ENCODE measurements at places on chromosomes 1 and 21.
A peak's percentile ranks its signal among the peaks of the same experiment; 100 is the strongest.

GRCh38 chr1:220339581-220339980 lies 67.3 kb upstream of the RAB3GAP2 start:
- DNase-seq: no peak

- no peak for DNase-seq
These were observed 68.1 kb downstream of the RHOU start for GRCh38 chr1:228803421-228803820.

DNA sequence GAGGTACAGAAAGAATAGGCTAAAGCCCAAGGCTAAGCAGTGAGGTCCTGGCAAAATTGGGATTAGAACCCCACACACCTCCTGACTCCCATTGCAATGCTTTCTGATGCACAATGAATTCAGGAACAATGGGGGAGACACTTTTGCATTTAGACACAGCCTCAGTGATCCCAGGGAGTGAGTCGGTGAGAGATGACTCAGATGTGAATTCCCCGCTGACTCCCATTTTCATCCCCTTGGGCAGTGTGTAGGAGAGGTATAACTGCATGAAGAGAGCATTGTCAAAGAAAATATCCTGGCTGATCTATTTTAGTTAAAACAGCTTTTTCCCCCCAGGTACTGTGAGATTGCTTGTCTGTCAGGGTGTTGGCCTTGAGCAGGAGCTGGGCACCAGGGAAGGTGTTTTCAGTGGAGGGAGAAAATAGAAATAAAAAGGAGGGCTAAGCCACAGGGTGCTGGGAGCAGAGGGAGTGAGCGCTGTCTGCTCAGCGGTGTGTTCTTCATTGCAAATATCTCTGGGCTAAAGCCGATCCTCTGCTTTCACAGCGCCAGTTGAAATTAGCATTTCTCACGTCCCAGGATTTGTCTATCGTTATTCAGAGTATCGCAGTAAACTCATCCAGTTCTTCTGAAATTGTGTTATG lies 247.7 kb upstream of the PTBP2 start:
- DNase-seq: peak; percentile 75

- no peak for DNase-seq
These were observed 11.6 kb upstream of the SLC27A3 start for GRCh38 chr1:153763365-153764225.

DNA sequence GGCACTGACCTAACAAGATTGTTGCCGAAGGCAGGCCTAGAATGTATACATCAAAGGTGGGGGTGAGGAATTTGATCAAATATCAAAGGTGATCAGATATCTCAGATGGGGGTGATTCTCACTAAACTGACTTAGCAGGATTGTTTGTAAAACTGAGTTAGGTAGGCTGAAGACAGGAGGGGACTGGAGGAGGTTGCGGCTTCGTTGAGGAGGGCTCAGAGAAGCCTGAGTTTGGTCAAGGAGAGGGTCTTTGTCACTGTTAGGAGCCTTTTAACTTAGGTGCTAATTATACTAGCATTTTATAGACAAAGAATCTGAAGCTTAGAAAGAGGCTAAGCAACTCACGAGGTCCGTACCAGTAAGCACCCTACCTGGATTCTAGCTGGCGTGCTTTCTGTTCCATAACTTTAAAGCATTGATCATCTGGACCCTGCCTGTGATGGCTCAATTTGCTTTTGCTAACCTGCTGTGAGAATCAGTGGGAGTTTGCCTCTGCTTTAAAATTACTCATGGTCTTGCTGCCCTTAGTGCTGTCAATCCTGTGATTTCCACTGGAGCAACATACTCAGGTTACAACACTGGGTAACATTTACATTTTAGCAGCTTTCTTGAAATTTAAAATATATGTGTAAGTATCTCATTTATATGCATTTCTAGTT lies 49.8 kb downstream of the ITSN1 start:
- DNase-seq: no peak

DNA sequence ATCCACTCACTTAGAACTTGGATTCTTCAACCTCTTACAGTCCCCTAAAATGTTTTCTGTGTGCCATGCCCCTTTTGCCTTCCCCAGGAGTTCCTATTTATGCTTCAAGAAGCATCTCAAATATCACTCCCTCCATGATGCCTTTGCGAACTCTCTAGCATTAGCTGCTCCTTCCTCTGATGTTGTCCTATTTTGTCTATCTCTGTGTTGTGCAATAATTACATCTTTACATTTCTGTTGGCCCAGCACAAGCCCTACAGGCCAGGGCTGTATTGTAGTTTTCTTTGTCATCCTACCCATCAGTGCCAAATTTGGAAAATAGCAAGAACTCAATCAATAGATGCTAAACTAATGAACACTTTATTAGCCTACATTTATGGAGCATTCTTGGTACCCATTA lies 125.8 kb downstream of the ST6GALNAC5 start:
- no peak for DNase-seq

GRCh38 chr1:200038325-200038980 lies 10.9 kb downstream of the NR5A2 start:
- peak; percentile 7 for DNase-seq

GRCh38 chr1:107940017-107940577 lies 24.9 kb downstream of the VAV3 start:
- peak; percentile 42 for DNase-seq

DNA sequence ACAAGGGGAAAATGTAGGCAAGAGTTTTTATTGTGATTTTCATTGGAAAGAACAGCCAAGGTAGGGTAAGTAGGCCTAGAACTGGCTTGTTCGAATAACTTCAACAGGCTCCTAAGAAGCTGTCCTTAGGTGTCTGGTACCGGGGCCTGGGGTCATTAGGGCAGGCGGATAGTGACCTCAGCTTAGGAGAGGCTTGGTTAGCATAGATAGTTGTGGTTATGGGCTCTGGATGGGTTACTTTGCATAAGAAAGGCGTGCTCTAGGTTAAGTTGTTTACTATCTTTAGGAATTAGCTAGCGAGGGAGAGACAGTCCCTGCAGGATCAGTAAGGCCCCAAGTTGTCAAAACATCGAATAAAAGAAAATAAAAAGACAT lies 20.7 kb upstream of the HPCAL4 start:
- no peak for DNase-seq

DNA sequence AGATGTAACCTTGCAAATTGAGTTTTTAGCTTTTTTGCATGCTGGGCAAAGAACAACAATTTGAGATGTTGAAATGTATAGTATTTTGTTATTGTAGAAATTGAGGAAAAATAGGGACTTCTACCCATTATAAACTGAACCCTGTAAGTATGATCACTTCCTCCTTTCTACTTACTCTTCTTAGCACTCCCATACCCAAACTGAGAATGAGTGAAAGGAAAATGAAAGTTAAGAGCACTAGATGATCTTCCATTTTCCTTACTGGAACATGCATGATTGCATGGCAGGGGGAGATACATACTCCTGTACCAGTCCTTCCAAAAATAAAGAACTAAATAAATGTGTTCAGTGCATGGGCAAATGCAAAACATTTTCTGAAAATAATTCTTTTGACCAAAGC lies 107.4 kb upstream of the KIAA1614 start:
- no peak for DNase-seq

GRCh38 chr1:51898090-51898734 lies 19.7 kb upstream of the NRDC start:
- peak; percentile 42 for DNase-seq

DNA sequence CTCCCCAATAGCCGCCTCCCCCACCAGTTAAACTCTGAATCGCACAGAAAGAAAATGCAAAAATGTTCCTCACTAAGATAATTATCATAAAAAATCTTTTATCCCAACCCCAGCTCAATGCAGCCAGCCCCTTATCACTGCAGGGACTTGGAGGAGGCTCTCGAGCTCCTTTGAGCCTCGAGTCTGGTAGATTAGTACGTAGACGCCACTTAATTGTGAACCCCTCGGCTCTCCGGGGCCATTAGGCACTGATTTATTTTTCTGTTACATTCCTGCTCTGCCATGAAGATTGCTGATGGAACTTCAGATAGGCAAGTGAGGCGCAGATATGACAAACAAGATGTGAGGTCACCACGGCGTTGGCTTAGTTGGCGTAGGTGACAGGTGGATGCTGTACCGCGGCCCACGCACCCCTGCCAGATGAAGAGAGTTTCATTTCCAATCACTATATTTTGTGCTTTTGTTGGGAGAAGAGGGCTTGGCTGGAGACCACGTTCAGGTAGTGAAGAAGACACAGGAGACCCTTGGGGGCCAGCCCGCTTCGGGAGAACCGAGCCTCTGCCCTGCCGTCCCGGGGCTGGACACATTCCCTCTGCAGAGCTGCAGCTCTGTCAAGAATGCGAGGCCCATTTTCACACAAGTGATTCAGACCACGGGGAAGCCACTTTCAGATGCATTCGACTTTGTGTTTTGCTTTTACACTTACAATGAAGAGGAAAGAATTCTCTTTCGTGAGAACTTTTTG lies 55.9 kb upstream of the ARHGEF16 start:
- no peak for DNase-seq

DNA sequence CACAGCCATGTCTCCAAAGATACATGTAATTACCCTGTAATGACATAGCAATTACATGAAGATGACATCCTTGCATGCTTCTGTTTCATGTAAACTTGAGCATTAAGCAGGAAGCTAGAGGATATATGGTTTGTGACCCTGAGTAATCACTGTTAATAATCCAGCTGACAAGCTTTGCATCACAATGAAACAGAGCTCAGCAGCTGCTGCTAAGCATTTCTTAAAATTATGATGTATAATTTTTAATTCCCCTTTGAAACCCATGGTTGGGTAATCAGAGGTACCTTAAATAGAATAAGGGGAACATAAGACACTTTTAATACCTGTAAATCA lies 293.5 kb downstream of the NTNG1 start:
- no peak for DNase-seq

- DNase-seq: no peak
These were observed 444 bp upstream of the MAP3K6 start for GRCh38 chr1:27367160-27367650.

DNA sequence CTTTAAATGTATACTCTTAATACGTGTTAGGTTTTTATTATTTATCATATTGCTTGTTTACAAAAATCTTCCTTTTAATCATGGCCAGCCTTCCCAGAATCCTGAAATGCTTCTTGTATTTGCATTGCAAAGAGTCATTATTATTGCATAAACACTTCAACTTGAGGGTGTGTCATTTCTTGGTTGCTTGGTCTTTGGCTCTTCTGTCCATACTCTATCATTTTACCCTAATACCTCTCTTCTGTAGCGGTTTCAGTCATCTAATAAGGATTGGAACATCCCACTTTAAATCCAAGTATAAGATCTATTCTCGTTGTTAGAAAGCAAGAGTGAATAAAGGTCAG lies 200.6 kb upstream of the CACYBP start:
- no peak for DNase-seq

DNA sequence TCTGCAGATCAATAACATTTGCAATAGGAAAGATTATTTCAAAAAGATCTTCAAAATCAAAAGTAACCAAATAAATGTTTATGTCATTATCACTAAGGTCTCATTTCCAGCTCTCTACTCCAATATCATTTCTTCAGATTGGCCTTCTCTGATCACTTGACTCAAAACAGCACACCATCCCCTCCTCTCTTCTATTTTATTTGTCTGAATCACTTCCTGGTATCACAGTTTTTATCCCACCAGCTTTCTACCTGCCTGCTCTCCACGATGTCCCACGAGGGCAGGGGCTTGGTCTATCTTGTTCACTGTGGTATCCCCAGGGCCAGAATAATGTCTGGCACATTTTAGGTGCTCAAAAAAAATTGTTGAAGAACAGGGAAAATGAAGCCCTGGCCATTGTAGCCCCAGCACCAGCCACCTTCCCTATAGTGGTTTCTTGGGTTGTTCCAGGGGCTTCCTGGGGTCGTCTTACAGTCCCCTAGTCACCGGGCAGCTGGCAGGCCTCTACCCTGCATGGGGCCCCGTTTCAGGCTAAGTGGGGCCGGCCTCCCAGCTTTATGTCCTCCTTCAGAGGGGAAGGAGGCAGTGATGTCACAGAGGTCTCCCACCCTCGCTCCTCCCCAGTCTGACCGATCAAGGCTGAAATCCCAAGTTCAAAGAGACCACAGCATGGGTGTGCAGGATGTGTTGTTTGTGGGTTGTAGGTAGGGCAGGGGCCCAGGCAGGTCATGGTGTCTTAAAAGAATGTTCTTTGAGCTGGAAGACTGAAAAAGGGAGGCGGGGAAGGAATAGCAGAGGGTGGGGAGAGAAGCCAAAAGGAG lies 3.5 kb upstream of the PADI1 start:
- DNase-seq: peak; percentile 46

- no peak for DNase-seq
These were observed 19.5 kb downstream of the PLCH2 start for GRCh38 chr1:2495546-2495945.

- peak; percentile 30 for DNase-seq
These were observed 4.0 kb downstream of the STPG1 start for GRCh38 chr1:24409535-24409934.

DNA sequence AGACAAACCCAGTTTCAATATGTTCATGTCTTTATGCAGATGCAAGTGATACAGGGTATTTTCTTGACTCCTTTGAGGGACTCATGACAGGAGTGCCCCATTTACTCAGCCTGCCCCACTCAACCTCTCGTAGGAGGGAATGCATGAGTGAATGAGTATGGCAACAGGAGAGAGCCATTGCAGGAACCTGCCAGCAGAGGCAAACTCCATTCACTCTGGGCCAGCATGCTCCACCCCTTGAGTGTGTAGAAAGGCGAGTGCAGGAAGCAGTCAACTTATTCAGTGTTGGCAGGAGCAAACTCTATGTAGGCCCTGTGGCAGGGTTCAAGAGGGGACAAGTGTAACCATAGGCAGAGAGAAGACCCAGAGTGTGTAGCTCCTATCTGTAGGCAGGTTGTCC lies 1526.3 kb downstream of the PLA2G4A start:
- DNase-seq: no peak
